Fibroblast of skin of abdomen (primary cell): ENCODE measurements at places on chromosomes 6 and 20.

- no peak for DNase-seq
Measured at GRCh38 chr20:11083841-11084240, 410.0 kb upstream of the JAG1 start.

DNA sequence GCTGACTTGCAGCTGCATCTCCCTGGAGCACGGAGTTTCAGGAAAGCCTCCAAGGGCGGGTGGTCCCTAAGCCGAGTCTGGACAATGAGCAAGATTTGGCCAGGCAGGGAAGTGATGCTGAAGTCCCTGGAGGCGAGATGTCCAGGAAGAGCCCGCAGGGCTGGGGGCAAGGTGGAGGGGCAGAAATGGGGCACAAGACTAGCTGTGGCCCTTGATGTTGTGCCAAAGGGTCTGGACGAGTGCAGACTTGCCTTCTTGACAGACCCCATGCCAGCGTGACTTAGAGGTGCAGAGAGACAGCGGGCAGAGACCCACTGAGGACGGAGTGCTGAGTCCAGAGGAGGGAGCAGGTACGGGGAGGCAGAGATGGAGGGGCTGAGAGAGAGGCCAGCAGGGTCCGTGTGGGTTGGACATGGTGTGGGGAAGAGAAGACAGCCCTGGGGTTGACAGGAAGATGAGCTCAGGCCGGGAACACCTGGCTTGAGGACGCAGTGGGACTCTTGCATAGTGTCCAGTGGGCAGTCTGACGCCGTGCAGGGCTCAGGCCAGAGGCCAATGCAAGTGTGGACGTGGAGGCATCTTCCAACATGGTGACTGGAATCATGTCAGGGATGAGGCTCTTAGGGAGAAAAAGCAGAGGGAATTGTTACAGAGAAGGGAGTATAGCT is 8.7 kb downstream of the UNC93A start:
- DNase-seq, result no peak

GRCh38 chr20:7596541-7596940 is 343.7 kb downstream of the HAO1 start:
- no peak for DNase-seq

DNA sequence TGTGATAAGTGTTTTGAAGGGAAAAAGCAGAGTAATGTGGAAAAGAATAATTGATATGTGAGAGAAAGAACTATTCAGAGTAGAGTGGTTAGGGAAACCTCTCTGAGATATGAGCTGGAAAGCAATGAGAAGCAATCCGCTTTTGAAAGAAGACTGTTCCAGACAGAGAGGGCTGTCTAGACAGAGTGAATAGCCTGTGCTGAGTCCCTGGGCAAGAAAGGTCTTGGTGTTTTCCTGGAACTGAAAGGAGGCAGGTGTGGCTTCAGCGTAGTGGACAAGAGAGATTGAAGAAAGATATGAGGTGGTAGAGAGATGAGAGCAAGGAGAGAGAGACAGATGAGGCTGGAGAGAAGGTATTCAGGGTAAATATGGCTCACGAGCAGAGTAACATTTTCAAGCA is 190.8 kb downstream of the UBE3D start:
- no peak for DNase-seq
